ENCODE measurements at places on chromosomes 3 and 15. TPM values are rescaled to one million over a fixed set of nuclear protein-coding genes. Genes with fewer than 3 reads are reported as not detected.

- H3K4me1 ChIP-seq: peaks cover 3% of the 10 kb centered on the region
- no peaks in the 10 kb centered on the region for H3K27me3 ChIP-seq
- no peak overlapping the region for H3K27ac ChIP-seq
Measured at GRCh38 chr15:101489237-101489598, 289 bp downstream of the PCSK6 start.

GRCh38 chr3:29239376-29239775 lies 41.5 kb upstream of the RBMS3 start:
- no peak overlapping the region for H3K4me3 ChIP-seq
- H3K27ac ChIP-seq: no peak overlapping the region
- no peaks in the 10 kb centered on the region for H3K36me3 ChIP-seq
- no peaks in the 10 kb centered on the region for H3K27me3 ChIP-seq

- no peak overlapping the region for H3K4me3 ChIP-seq
- no peak overlapping the region for H3K27ac ChIP-seq
- DNase-seq: no peak
- H3K27me3 ChIP-seq: no peaks in the 10 kb centered on the region
Measured at GRCh38 chr3:144622845-144623244, 651.2 kb downstream of the DIPK2A start.

- H3K4me3 ChIP-seq: no peak overlapping the region
- DNase-seq: peak; percentile 85
- peaks cover 9% of the 10 kb centered on the region for H3K4me1 ChIP-seq
- no peaks in the 10 kb centered on the region for H3K27me3 ChIP-seq
- no peaks in the 10 kb centered on the region for H3K36me3 ChIP-seq
Measured at GRCh38 chr15:31276596-31277298, 49.9 kb upstream of the KLF13 start.

GRCh38 chr3:192899540-192899982 lies 18.1 kb downstream of the MB21D2 start:
- H3K4me1 ChIP-seq: no peaks in the 10 kb centered on the region
- no peak overlapping the region for H3K4me3 ChIP-seq
- H3K27me3 ChIP-seq: no peaks in the 10 kb centered on the region
- DNase-seq: no peak
- H3K27ac ChIP-seq: no peak overlapping the region
- H3K36me3 ChIP-seq: no peaks in the 10 kb centered on the region

- DNase-seq: no peak
- H3K36me3 ChIP-seq: no peaks in the 10 kb centered on the region
- H3K27ac ChIP-seq: no peak overlapping the region
- peaks cover 6% of the 10 kb centered on the region for H3K4me1 ChIP-seq
Measured at GRCh38 chr3:69505770-69506407, 120.0 kb upstream of the FRMD4B start.

- H3K27ac ChIP-seq: peak overlapping the region; percentile 84
- no peak overlapping the region for H3K4me3 ChIP-seq
- no peak for DNase-seq
- peaks cover 95% of the 10 kb centered on the region for H3K4me1 ChIP-seq
- no peaks in the 10 kb centered on the region for H3K36me3 ChIP-seq
Measured at GRCh38 chr3:159850481-159850880, 138.2 kb upstream of the IL12A start.

GRCh38 chr3:3015185-3016089 lies 94.7 kb downstream of the IL5RA start:
- H3K27ac ChIP-seq: no peak overlapping the region
- H3K4me3 ChIP-seq: no peak overlapping the region
- no peaks in the 10 kb centered on the region for H3K36me3 ChIP-seq
- no peaks in the 10 kb centered on the region for H3K27me3 ChIP-seq
- no peak for DNase-seq
- no peaks in the 10 kb centered on the region for H3K4me1 ChIP-seq

- no peak for DNase-seq
- no peak overlapping the region for H3K27ac ChIP-seq
- H3K27me3 ChIP-seq: no peaks in the 10 kb centered on the region
- no peaks in the 10 kb centered on the region for H3K4me1 ChIP-seq
- no peak overlapping the region for H3K4me3 ChIP-seq
Measured at GRCh38 chr3:113304102-113304501, 92.7 kb downstream of the BOC start.

DNA sequence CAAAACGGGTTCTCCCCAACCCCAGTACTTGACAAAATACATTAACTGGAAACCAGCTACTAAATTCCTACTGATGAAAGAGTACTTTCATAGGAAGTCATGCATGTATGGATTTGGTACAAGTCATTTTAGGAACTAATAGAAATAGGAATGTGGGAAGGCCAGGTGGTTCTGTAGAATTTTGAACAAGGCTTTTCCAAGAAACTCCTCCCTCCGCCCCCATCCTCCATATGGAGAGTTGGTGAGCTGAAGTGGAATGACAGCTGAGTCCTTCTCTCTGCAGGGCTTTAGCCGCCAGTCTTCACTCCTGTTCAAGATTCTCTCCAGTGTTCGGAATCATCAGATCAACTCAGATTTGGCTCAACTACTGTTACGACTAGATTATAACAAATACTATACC lies 33.2 kb downstream of the TUBGCP4 start:
- no peaks in the 10 kb centered on the region for H3K27me3 ChIP-seq
- H3K4me1 ChIP-seq: no peaks in the 10 kb centered on the region

DNA sequence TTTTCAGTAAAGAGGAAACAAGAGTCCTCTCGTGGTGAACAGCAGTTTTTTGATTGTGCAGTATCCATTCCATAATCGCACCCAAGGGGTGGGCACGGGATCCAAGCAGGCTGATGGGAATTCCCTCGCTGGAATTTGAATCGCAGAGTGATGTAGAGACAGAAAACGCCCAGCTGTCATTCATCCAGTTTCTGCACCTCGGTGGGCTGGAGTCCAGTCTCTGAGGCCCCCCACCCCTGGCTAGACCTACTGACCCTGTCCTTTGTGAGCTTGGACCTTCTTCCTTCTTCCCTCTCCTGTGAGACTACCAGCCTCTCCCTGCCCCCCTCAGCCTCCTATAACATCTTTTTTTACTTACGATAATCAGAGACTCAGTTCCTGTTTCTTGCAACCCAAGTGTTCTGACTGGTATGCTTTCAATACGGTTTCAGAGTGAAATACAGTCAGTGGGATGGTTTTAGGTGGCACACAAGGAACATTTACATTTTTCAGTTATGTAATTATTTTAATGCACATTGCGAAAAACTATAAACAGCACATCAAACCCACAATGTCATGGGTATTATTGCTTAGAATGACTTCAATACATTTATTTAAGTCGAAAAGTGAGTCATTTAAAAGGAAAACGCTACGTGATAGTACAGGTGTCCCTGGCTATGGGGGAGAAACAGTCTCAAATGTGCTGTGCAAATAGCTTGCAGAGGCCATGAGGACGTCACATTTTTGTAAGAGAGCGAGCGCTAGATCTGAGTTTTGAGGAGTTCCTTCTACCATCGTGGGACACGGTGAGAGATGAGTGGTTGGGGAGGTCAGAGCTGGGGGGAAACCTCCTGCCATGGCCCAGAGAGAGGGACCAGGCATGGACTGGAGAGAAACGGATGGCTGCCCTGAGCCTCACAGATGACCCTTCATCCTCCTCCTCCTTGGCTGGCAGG lies 37.5 kb upstream of the CHST2 start:
- DNase-seq: peak; percentile 68
- H3K4me3 ChIP-seq: no peak overlapping the region
- H3K4me1 ChIP-seq: no peaks in the 10 kb centered on the region

GRCh38 chr3:38171622-38172021 lies 6.3 kb downstream of the OXSR1 start:
- peaks cover 67% of the 10 kb centered on the region for H3K4me1 ChIP-seq
- no peak overlapping the region for H3K4me3 ChIP-seq
- H3K27me3 ChIP-seq: no peaks in the 10 kb centered on the region
- DNase-seq: no peak

DNA sequence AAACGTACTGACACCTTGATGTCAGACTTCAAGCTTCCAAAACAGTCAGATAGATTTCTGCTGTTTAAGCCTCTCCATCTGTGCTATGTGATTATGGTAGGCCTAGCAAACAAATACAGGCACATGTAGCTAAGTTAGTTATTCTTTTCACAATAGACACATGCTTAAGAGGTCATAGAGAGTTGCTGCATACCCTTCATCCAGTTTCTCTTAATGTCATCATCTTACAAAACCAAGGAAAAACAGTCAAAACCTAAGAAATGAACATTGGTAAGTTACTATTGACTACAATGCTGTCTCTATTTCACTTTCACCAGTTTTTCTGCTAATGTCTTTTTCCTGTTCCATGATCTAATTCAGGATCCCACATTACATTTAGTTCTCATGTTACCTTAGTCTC lies 946.8 kb downstream of the TUSC7 start:
- no peak overlapping the region for H3K4me3 ChIP-seq
- H3K36me3 ChIP-seq: no peaks in the 10 kb centered on the region
- H3K27me3 ChIP-seq: no peaks in the 10 kb centered on the region
- H3K27ac ChIP-seq: no peak overlapping the region

DNA sequence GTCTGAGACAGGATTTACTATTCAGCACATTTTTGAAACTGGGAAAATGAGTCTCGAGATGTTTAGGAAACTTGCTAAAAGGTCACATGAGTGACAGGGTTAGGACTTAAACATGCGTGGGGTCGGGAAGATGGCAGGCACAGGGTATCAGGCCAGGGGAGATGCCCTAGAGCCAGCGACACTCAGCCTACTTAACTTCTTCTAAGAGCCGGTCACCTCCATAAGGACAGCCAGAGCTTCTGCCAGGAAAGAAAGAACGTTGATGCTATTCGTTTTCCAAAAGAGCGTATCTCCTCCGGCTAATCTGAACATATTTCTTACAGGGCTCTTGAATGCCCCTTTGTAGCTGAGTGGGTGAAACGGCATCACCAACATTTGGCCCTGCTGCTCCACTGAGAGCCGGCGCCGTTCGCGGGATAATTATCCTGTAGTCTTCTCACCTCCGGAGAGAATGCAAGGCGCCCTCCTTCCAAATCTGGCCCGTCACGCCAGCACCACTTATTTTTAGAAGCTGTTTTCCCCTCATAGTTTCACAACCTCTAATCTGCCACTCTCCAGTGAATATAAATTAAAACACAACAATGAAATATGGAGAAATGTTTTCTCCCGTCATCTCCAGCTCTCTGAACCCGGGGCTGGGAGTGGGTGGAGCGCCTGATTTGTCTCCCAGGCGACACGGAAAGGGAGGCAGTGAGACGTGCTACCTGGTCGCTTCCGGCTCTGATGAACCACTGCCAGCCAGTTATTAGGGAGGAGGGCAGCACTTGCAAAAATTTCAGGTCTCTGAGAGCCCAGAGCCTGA lies 58.5 kb downstream of the LIPC start:
- no peaks in the 10 kb centered on the region for H3K4me1 ChIP-seq
- H3K36me3 ChIP-seq: no peaks in the 10 kb centered on the region
- H3K27ac ChIP-seq: no peak overlapping the region
- DNase-seq: no peak
- no peak overlapping the region for H3K4me3 ChIP-seq

GRCh38 chr3:85037203-85037602 lies 78.4 kb downstream of the CADM2 start:
- H3K27me3 ChIP-seq: no peaks in the 10 kb centered on the region
- H3K4me3 ChIP-seq: no peak overlapping the region
- H3K4me1 ChIP-seq: no peaks in the 10 kb centered on the region
- DNase-seq: no peak

DNA sequence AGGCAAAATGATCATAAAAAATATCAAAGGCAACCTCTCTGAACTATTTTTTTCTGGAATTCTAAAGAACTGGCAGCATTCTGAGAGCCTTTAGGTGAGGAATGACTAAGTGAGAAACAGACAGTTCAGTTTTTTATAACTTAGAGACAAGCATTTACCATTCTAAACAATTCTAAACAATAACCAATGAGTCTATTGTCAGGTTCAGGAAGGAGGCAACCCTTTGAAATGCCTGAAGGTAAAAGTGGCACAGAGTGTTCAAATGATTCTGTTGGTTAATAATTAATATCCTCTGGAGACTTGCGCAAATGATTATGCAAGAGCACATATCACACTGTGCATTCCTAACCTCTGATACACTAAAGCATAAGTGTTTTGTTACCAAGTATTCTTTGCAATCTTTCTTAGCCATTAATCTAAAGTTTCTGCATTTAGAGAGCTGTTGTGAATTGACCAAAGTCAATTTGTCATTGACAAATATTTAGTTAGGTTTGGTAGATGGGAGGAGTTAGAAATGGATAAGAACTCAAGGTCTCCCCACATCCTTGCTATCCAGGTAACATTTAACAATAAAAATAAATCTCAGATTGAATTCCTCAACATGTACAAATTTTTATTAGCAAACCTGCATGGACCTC lies 9.2 kb upstream of the TGFBR2 start:
- H3K36me3 ChIP-seq: no peaks in the 10 kb centered on the region
- H3K27ac ChIP-seq: peak overlapping the region; percentile 42
- peaks cover 11% of the 10 kb centered on the region for H3K4me1 ChIP-seq
- DNase-seq: no peak

The IL12A gene
- 1.1 TPM for total RNA-seq

The CYP19A1 gene
- total RNA-seq: 1.5 TPM

The SLC2A2 gene
- total RNA-seq: not detected

The SKOR1 gene
- 0.69 TPM for total RNA-seq
